K562 (cell line): ENCODE measurements at places on chromosomes 12 and 14. TPM values are rescaled to one million over a fixed set of nuclear protein-coding genes. Genes with fewer than 3 reads are reported as not detected.

Gene DHRS4L2
- 7.0 and 8.1 TPM in 2 replicates for total RNA-seq

- H3K4me1 ChIP-seq, result peaks cover 26% of the 10 kb centered on the region
- no peak for DNase-seq
- H3K36me3 ChIP-seq, result no peaks in the 10 kb centered on the region; the same call in 2 of the 3 replicates
- no peak overlapping the region for H3K4me3 ChIP-seq
Observed at GRCh38 chr14:61106959-61107641, 126.1 kb downstream of the SLC38A6 start.

Gene PLEKHG7
- total RNA-seq, result not detected in 2 replicates

- DNase-seq, result no peak
- H3K4me3 ChIP-seq, result no peak overlapping the region
- H3K36me3 ChIP-seq, result peaks cover 10% of the 10 kb centered on the region; the same call in 1 of the 3 replicates
- no peaks in the 10 kb centered on the region for H3K4me1 ChIP-seq
- H3K27me3 ChIP-seq, result no peaks in the 10 kb centered on the region
- no peak overlapping the region for H3K27ac ChIP-seq
Observed at GRCh38 chr14:76484355-76484754, 108.4 kb downstream of the ESRRB start.

DNA sequence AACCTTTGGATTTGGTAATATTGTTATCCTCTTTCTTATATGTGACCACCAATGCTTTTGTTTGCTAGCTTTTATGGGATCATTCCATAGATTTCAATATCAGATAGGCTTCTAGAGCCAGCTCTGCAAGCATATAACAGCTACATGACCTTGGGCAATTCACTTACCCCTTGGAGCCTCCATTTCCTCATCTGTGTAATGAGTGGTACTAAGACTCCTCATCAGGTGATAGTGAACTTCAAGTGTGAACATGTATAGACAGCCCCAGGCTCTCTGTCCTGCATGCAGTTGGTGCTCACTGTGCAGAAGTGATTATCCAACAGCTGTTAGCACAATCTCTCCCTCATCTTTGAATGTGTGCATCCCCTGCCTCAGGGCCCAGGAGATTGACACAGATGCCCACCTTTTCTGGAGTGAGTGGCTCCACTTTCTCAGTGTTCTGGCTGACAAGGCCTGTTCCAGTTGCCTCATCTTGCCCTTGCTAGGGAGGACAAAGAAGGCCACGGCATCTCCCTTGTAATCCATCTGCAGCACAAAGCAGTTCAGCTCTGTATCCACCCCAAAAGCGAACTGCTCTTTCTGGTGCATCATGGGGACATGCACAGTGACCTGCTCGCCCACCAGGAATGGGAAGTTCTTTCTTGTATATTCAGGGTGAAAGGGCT is 9.2 kb downstream of the SERPINA9 start:
- H3K27ac ChIP-seq, result no peak overlapping the region
- DNase-seq, result no peak
- no peaks in the 10 kb centered on the region for H3K27me3 ChIP-seq
- no peaks in the 10 kb centered on the region for H3K36me3 ChIP-seq

DNA sequence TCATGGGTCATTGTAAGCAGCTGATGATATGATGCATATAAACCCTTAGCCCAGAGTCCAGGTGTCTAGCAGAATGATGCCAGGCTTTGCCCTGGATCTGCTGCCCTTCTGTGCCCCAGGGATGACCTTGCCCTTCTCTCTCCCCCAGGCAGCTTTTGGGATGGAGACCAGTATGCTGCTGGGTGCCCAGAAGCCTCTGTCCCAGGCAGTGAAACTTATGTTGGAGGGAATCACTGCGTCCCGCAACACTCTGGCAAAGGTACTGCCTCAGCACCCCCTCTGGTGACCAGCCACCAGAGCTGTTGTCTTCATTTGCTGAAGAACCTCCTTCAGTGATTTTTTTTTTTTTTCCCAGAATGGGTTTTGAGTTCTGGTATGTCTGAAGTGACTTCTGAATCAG is 23.3 kb downstream of the CYP46A1 start:
- H3K27ac ChIP-seq, result no peak overlapping the region
- no peaks in the 10 kb centered on the region for H3K36me3 ChIP-seq
- no peak for DNase-seq
- no peaks in the 10 kb centered on the region for H3K4me1 ChIP-seq

DNA sequence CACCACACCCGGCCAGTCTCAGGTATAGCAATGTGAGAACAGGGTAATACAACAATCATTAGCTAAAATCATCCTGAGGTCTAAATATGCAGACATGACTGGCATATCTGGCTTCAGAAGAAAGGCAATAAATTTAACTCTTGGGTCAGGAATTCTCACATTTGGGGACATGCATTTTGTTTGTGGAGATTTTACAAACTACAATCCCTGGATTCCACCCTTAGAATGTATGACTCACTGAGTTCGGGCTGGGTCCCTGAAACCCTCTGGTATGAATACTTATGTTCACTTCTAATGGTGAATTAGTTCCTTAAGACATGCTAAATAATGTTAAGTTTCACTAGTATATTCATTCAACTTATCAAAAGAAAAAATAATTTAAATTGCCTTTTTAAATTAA is 98.9 kb upstream of the HMGA2 start:
- peaks cover 15% of the 10 kb centered on the region; the same call in 2 of the 3 replicates for H3K27me3 ChIP-seq
- H3K4me3 ChIP-seq, result no peak overlapping the region
- no peaks in the 10 kb centered on the region for H3K36me3 ChIP-seq
- DNase-seq, result no peak
- H3K27ac ChIP-seq, result no peak overlapping the region

DNA sequence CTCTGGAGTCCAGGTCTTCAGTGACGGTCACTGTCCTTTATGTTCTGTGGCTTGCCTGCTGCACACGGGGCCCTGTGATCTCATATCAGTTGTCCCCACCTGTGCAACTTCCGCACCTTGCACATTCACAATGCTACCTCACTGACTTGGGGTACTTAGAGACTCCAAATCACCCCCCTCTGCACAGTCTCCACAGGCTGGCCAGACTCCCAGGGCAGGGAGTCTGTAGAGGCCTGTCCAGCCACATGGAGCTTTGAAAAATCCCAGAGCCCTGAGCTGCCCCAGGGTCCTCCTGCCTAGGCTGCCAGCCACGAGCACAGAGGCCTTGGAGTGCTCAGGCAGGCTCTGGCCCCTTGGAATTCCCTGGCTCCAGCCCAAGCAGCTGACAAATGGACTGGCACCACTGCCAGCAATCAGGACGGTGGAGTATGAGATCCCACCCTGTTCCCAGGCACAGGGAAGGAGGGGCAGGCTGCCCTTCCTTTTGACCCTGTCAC is 26.4 kb downstream of the CMKLR1 start:
- H3K36me3 ChIP-seq, result no peaks in the 10 kb centered on the region
- DNase-seq, result peak; percentile 42
- peak overlapping the region; percentile 75; the same call in 2 of the 3 replicates for H3K27ac ChIP-seq
- peaks cover 10% of the 10 kb centered on the region for H3K27me3 ChIP-seq
- no peak overlapping the region for H3K4me3 ChIP-seq
- peaks cover 25% of the 10 kb centered on the region for H3K4me1 ChIP-seq

- no peaks in the 10 kb centered on the region for H3K27me3 ChIP-seq
- no peak overlapping the region for H3K4me3 ChIP-seq
- no peak for DNase-seq
- H3K36me3 ChIP-seq, result no peaks in the 10 kb centered on the region
- no peaks in the 10 kb centered on the region for H3K4me1 ChIP-seq
Observed at GRCh38 chr12:64992641-64993040, 128.5 kb downstream of the WIF1 start.

Gene ZNF10
- 4.3 and 5.0 TPM in 2 replicates for total RNA-seq

GRCh38 chr12:66602483-66603143 is 76.3 kb downstream of the GRIP1 start:
- H3K27ac ChIP-seq, result no peak overlapping the region
- H3K4me3 ChIP-seq, result no peak overlapping the region
- DNase-seq, result no peak
- no peaks in the 10 kb centered on the region for H3K36me3 ChIP-seq
- no peaks in the 10 kb centered on the region for H3K27me3 ChIP-seq

Gene SCN8A
- 0.29 and 0.72 TPM in 2 replicates for total RNA-seq

Gene MMP19
- 1.1 and 1.3 TPM in 2 replicates for total RNA-seq

DNA sequence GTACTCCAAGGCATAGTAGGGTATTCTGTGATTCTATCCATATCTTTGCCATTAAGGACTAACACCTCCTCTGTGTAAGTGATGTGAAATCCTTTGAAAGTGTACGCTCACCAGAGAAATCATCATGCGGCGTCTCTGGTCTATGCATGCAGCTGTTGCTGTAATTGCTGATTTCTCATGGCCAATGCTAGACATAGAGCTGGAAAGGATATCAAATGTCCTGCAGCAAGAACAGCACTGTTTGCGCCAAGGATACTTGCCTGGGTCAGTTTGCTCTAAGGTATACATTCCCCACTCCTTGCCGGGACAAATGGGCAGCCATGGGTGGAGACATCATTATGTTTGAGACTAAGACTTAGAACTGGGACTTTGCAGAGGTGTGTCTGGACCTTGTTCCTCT is 896.4 kb downstream of the BCL11B start:
- DNase-seq, result no peak
- H3K4me3 ChIP-seq, result no peak overlapping the region
- no peaks in the 10 kb centered on the region for H3K36me3 ChIP-seq
- no peaks in the 10 kb centered on the region for H3K4me1 ChIP-seq
- H3K27ac ChIP-seq, result no peak overlapping the region

DNA sequence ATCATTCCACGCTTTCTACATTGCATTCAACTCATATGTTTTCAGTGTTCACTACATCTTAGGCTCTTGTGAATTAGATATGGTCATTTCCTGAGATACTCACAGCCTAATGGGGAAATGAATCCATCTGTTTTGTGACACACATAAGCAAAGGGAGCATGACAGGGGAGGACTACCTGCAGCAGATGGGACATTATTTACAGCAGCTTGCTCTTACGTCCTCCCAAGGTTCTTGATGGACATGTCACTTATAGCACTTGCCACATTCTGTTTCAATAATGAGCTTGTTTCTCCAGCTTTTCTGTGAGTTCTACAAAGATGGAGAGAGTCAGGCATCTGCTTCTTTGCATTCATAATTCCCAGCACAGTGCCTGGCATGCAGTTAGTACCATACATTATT is 1509.6 kb upstream of the TMEM132C start:
- H3K36me3 ChIP-seq, result no peaks in the 10 kb centered on the region
- H3K27me3 ChIP-seq, result no peaks in the 10 kb centered on the region
- no peak for DNase-seq
- H3K4me1 ChIP-seq, result no peaks in the 10 kb centered on the region
- no peak overlapping the region for H3K27ac ChIP-seq

GRCh38 chr12:94174576-94174975 is 26.2 kb downstream of the PLXNC1 start:
- no peak overlapping the region for H3K27ac ChIP-seq
- no peaks in the 10 kb centered on the region for H3K36me3 ChIP-seq
- H3K4me3 ChIP-seq, result no peak overlapping the region
- peaks cover 7% of the 10 kb centered on the region; the same call in 1 of the 3 replicates for H3K4me1 ChIP-seq
- no peaks in the 10 kb centered on the region for H3K27me3 ChIP-seq

- DNase-seq, result no peak
- H3K4me3 ChIP-seq, result no peak overlapping the region
- H3K4me1 ChIP-seq, result no peaks in the 10 kb centered on the region
- H3K27me3 ChIP-seq, result no peaks in the 10 kb centered on the region
- no peak overlapping the region for H3K27ac ChIP-seq
- no peaks in the 10 kb centered on the region for H3K36me3 ChIP-seq
Observed at GRCh38 chr12:88227263-88227662, 85.2 kb downstream of the TMTC3 start.

DNA sequence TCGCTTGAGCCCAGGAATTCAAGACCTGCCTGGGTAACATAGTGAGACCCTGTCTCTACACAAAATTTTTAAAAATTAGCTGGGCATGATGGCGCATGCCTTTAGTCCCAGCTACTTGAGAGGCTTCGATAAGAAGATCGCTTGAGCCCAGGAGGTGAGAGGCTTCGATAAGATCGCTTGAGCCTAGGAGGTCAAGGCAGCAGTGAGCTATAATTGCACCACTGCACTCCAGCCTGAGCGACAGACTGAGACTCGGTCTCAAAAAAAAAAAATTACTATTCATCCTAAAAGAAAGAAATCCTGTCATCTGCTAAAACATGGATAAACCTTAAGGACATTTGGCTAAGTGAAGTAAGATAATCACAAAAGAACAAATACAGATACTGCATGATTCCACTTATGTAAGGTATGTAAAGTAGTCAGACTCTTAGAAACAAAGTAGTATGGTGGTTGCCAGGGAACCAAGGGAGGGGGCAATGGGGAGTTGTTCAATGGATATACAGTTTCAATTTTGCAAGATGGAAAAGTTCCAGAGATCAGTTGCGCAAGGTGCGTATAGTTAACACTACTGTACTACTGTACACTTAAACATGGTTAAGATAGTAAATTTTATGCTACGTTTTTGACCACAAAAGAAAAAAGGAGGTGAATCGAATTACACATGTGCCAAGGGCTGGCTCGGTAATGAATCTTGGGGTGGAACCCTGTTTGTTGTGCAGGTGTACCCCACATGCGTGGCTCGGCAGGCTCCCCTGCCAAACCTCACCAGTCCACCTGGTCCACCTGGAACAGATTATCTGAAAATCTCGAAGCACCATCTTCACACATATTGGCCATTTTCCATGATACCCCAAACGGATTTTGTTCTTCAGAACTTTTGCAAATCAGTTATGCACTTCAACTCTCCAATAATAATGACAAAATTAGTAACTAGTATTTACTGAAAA is 18.3 kb upstream of the ATP2A2 start:
- no peak overlapping the region for H3K27ac ChIP-seq
- no peak for DNase-seq
- H3K4me3 ChIP-seq, result no peak overlapping the region
- H3K36me3 ChIP-seq, result no peaks in the 10 kb centered on the region

Gene PLBD1
- 15.9 and 16.4 TPM in 2 replicates for total RNA-seq

Gene KRT6C
- total RNA-seq, result not detected in 2 replicates

DNA sequence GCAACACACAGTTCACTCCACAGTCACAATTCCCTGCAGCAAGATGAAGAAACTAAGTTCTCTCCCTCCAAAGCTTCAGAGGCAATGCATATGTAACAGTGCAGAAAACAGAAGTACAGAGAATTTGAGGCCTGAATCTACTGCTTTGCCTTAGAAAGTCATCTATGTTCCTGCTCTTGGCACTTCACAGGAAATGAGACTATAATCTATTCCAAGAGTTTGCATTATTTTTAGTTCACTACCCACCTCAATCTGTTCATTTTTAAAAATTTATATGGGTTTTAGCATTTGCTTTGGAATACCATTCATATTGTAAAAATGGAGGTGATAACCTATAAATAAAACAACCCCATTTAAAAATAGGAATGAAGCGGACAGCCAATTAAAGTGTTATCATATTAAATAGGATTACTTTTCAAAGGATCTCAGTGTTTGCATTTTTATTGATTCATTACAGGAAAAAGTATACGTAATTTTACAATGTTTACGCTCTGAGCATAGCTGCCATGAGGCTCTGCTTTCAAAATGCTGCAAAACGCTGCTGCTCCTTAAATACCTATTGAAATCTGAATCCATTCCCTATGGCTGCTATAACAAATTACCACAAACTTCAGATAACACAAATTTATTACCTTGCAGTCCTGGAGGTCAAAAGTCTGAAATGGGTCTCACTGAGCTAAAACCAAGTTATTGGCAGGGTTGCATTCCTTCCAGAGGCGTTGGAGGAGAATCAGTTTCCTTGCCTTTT is 60.0 kb downstream of the ARMH4 start:
- no peak overlapping the region for H3K4me3 ChIP-seq
- H3K27me3 ChIP-seq, result no peaks in the 10 kb centered on the region
- H3K4me1 ChIP-seq, result no peaks in the 10 kb centered on the region
- DNase-seq, result no peak
- no peaks in the 10 kb centered on the region for H3K36me3 ChIP-seq

GRCh38 chr12:28814246-28814645 is 334.8 kb upstream of the FAR2 start:
- H3K4me3 ChIP-seq, result no peak overlapping the region
- H3K27me3 ChIP-seq, result no peaks in the 10 kb centered on the region
- H3K27ac ChIP-seq, result no peak overlapping the region

Gene RNASE1
- 6.4 and 6.8 TPM in 2 replicates for total RNA-seq
